ENCODE measurements at places on chromosomes 1 and 21.
A peak's percentile ranks its signal among the peaks of the same experiment; 100 is the strongest.

DNA sequence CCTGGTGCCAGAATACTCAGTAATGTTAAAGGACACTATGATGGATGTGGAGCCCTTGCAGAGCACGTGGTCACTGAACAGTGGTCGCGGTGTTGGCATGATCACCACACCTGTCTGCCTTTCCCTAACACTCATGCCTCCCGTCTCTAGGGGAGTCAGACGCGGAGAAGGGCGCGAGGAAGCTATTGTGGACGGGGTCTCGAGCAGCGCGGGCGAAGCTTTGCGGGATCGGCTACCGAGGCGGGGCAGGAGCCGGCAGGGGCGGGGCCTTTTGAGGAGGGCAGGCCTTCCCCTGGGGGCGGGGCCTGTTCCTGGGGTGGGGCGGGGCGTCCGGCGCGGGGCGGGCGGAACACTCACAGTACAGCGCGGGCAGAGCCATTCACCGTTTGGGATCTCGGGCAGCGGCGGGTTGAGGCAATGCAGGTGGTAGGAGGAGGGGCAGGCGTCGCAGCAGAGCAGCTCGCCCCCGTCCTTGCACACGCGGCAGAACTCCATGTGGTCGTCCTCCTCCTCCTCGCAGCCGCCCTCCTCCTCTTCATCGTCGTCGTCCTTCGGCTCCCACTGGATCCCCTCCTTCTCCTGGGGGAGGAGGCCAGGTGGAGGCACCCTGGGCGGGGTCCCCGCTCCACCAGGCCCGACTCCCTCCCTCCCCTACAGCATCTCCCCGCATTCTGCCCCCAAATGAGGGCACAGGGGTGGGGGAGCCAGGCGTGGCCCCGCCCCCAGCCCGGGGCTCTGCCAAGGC, 31.5 kb downstream of the CHD5 start:
- peak; percentile 8 for DNase-seq

DNA sequence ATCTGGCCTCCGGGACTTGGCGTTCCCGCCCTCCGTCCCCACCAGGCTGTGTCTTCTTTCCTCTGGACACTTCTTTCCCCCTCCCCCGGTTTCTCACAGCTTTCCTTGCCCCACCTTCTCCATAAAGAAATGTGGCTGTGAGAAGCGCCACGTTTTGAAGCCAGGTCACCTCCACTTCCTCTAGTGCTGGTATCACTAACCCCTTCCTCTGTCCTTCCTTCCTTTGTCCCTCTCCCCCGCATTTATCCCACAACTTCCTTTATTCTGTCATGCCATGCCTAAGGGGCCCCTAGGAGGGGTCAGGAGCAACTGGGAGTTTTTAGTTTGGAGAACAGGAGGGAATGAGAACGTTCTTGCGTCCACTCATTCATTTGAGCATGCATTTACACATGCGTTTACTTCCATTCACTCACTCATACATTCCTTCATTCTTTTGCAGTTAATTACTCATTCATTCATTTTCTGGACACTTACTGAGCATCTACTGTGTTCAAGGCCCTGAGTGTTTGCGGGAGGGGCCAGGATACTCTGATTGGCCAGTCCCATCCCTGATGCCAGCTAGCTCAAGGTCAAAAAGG, 5.0 kb upstream of the ACOT11 start:
- DNase-seq = peak; percentile 5

- no peak for DNase-seq
Measured at GRCh38 chr1:916173-917075, 7.3 kb upstream of the SAMD11 start.

GRCh38 chr21:34120867-34121266, 47.5 kb downstream of the MRPS6 start:
- no peak for DNase-seq

DNA sequence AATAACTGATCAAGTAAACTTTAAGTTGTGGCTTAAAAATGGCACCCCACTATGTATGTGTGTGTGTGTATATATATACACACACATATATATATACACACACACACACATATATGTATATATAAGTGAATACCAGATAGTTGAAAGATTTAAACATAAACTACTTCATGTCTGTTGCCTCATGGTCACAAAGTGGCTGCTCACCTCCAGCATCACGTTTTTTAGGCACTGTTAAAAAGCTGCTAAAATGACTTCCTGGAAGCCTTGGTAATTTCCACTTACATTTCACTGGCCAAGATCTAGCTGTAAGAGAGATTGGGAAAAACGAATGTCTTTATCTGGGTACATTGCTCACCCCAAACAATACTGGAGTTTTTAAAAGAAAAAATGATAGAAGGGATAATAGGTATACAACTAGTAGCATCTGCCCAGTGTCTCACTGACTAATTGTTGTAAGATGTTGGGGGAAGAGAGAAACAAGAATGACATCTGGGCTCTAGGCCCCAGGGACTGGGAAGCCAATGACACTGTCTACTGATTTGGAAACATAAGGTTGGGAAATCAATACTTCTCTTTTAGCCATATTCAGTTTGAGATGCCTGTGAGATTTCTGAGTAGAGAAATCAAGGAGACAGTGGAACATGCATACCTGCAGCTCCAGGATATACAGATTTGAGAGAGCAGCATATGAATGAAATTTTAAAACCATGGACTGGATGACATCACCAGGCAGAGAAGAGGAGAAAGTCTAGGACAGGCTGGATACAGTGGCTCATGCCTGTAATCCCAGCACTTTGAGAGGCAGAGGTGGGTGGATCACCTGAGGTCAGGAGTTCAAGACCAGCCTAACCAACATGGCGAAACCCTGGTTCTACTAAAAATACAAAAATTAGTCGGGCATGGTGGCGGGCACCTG, 42.8 kb downstream of the CLDN14 start:
- DNase-seq = peak; percentile 15

GRCh38 chr1:21882721-21883415, 54.2 kb downstream of the HSPG2 start:
- DNase-seq = peak; percentile 56

GRCh38 chr1:241077386-241078147, 279.4 kb downstream of the RGS7 start:
- DNase-seq = no peak

DNA sequence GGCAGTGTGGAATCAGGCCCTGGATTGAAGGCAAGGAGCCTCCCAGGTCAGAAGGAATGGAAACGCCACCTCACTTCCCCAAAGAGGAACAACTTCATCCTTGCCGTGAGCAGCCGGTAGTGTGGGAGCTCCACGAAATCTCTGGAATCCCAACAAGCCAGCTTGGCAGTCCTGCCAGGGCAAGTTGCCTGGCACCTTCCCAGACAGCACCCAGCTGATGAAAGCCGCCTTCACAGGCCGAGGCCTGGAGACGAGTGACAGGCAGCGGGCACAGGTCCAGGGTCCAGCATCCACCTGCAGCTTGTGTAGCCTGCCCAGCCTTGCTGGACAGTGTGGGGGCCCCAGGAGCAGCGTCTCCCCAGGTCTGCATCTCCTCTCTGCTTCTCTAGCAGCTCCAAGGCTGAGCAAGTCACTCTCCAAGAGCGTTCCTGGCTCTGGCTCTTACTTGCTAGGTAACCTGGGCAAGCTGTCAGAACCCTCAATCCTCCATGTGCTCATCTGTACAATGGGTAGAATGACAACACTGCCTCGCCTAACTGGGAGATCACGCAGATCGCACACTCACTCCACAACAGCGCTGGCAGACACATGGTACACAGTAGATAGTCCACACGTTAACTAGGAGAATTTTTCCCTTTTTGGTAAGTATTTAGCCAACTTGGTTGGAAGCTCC, 43.0 kb downstream of the ACOT7 start:
- DNase-seq = no peak

DNA sequence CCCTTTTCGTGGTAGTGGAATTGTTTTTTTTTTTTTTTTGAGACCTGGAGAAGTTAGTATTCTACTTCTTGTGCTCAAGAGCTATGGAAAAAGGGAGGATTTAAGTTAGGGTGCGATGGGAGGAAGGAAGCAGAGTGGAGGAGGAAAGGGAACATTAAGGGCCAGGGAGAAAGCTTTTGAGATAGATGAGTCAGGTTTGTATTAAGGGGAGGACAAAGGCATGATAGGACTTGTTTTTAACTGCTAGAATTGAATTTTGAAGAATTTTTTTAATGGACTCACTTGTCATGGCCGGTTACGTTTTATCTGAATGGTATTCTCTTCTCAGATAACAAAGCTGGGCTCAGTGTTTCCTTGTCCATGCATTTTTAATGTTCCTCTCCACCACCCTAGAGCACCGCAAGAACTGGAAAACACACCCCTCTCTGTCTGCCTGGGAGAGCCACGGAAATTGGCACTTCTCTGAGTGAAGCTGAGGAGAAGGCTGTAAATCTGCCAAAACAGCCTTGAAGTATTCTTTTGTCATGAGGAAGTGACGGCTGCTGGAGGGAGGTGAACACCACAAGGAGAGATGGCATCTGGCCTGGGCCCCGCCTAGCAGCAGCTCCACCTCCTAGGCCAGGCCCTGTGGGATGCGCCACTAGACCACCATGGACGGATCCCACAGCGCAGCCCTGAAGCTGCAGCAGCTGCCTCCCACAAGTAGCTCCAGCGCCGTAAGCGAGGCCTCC, 3.5 kb downstream of the NIPAL3 start:
- peak; percentile 48 for DNase-seq

DNA sequence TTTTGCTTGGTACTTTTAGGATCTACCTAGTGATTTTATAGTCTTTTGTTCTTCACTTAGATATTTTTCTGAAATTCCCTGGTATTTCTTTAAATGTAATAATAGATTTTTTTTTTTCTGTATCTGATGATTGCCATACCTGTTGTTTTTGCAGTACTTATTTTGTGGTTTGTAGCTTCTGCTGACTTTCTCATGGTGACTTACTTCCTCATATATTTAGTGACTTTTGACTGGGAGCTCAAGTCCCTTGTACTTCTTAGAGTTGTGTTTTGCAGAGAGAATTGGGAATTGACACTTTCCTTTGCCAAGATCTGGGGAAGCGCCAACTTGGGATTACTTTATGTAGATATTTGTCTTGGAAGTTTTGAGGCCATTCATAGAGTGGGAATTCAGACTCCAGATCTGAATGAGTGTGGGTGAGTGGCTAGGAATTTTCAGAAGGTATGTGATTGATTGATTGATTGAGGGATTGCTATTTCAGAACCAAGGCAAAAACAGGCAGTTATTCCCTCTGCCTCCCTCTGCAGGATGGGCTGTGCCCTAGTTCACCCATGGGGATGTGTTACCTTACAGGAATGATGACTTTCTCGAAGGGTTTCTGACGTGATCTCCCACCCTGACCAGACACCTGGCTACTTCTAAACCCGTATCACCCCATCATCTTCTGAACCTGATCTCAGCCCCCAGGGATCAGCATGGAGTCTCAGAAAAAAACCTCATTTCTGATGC, 219.5 kb downstream of the URB2 start:
- no peak for DNase-seq

GRCh38 chr1:90126834-90127233, 131.9 kb downstream of the ZNF326 start:
- no peak for DNase-seq

DNA sequence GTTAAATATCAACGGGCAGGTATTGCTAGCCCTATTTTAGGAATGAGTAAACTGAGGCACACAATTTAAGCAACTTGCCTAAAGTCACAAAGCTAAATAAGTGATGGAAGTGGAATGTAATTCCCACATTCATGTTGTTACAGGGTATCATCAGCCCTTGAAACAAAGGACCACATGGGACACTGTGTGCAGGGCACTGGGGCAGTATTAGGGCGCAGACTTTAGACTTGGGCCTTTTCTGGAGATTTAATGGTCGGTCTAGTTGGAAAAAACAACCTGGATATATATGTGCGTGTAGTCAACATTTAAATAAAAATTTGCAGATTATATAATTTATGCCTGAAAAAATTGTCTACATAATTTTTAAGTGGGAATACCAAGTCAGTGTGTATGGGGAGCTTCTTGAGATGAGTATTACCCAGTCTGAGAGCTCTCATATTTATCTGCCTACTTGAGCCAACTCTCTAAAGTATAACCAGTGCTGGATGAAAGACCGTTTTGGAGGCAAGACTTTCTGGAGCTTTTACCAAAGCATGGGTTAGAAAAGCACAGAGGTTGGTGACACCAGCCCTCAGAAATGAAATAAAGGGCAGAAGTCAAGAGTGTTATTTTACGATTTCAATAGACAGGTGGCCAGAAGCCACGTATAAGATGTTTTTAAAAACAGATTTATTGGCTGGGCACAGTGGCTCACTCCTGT, 1.6 kb downstream of the KDM1A start:
- DNase-seq = peak; percentile 22

DNA sequence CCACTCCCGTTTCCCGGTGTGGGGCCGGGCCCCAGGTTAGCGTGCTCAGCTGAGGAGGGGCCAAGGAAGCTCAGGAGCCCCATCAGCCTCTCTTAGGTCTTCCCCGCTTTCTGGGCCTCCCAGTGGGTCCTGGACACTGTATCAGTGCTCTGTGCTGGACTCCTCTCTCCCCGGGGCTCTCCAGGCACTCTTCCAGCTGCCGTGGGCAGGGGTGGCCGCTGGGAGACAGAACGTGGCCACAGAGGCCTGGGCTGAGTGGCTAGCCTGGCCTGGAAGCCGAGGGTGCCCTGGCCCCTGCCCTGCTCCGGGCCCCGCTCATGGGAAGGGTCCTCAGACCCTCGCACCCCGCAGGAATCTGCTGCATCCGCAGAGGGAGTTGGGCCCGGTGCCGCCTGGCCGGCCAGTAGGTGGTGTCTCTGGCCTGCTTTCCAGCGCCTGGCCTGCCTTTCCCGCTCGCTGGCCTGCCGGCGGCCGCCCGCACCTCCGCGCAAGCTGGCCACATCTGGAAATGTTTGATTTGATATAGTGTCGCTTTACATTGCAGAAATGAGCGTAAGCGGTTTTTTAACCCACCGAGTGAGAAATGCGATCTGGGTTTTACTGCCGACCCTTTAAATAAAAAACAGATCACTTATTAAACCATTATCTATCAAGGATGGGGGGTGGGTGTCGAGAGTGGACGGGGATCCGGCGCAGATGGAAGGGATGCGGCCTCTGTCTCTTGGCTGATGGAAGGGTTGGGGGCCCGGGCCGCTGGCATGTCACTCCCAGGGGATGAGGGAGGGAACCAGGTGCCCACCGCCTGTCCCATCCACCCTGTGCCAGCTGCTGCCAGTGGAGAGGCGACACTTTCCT, 74.4 kb upstream of the TTC34 start:
- no peak for DNase-seq

GRCh38 chr1:30971496-30971895, 62.9 kb upstream of the SDC3 start:
- DNase-seq = no peak

DNA sequence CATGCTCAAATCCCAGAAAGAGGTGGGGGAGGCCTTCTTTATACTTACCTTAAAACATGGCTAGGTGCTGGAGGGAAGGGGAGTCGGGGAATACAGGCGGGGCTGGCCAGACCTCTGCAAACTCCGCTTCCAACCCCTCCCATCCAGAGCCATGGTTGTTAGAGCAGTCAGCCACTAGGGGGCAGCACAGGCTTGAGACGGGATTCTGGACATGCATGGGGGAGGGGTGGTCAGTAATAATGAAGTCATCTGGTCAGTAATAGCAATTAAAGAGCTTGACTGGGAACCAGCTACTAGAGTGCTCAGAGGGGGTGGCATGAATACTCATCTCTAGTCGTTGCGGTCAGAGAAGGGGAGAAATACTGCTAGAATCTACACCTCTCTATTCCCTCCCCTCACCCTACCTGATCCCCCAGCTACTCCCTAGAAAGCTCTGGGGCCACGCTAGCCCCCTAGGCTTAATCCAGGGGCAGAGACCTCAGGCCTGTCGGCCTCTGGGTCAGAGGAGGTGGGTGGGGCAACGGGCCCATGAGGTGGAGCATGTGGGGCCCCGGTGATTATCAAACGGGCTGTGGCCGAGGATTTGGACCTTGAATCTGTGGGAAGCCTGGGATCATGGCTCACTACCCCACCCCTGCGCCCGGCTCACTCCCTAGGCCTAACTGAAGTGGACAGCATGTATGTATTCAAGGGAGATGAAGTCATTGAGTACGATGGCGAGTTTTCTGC, 2.9 kb downstream of the CASQ1 start:
- peak; percentile 90 for DNase-seq
